A172 (cell line): ENCODE measurements at places on chromosomes 2 and 18.

- DNase-seq = peak; percentile 10
Measured at GRCh38 chr2:102226612-102227391, 40.0 kb downstream of the IL1RL2 start.

DNA sequence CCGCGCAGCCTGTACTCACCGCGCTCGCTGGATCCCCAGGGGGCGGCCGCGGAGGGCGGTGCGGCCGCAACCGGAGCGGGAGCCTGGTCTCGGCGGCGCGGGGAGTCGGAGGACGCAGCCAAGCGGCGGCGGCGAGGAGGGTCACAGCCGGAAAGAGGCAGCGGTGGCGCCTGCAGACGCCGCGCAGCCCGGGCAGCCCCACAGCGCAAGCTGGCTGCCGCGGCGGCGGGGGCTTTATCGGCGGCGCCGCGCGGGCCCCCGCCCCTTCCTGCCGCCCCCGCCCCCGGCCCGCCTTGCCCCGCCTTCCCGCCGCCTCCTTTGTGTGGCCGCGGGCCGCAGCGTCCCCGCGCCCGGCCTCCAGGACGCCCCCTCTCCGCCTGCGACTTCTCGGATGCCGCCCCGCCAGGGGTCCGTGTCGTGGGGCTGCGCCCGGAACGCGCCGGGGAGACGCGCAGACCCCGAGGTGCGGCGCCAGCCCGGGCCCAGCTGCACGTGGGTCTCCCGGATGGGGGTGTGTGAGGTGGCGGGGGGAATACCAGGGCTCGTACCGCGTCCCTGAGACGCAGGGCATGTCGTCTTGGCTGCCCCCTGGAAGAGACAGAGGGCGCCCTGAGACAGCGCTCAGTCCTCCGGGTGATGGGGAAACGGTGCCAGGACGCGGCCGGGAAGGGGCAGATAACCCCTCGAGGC, at the start of gene SERPINE2:
TSS of gene SERPINE2 (minus strand) at position 207 of the 690 bp plus-strand sequence. CDS start 37,386 bp downstream, outside the sequence.
- DNase-seq = peak; percentile 76

DNA sequence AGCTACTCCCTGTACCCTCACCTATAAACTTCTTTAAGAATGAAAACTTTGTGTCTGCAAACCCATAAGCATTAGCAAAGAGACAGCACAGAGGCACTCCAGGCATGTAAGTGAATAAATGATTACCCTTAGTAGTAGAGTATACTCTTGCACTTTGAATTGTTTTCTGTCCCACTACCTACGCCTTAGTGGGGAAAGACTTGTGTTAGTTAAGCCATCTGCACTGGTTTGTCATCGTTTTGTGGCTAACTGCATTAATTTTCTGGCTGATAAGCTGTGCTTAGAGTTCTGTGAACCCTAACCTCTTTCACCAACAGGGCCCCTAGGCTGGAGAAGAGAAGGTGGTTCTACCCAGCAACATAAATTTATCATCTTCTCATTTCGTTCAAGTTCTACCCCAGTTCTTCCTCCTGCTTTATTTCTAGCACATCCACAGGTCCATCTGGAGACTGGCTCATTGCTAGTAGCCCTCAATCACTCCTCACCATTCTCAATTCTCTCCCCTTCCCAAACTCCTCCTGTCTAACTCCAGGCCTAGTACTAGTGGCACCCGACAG, 710 bp downstream of the LMAN2L start:
- no peak for DNase-seq

GRCh38 chr2:183070942-183071844, 7.4 kb upstream of the DUSP19 start:
- no peak for DNase-seq

- DNase-seq = peak; percentile 48
Measured at GRCh38 chr2:73970850-73971471, 13.7 kb upstream of the TET3 start.

GRCh38 chr2:21644266-21644665, 520.5 kb downstream of the TDRD15 start:
- no peak for DNase-seq

DNA sequence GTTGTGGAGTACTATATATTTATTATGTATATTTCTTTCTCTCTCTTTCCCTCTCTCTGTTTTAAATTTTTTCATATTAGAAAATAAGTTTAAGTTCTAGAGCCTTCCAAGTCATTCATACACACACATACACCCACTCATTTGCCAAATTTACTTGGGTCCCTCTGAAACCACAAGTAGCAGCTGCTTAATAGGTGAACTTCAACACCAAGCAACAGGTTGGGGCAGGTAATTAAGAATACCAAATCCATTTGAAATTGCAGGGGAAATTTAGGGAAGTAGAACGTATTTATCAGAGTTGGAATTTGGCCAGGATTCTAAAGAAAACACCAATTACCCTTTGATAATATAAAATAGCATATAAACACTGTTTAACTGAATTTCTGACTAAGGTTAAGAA, 75.0 kb upstream of the RBBP8 start:
- no peak for DNase-seq
